GM03348 (cell line): ENCODE measurements at places on chromosomes 4 and X.

DNA sequence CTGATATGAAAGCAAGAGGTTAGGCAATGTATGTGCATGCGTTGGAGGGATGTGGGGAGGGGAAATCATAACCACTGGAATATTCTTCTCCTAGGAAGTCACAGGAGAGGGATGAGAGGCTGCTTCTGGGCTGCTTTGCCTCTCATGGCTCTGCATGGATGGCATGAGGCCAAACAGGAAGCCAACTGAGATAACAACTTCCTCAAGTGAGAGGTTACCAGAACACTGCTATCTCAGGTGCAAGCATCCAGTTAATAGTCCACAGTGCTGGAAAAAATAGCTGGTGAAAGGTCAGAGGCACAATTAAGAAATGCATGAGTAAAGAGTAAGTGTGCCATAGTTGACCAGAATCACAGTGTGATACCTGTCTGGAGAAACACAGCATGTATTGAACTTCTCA, 113.3 kb downstream of the ELOVL6 start:
- no peak for DNase-seq

DNA sequence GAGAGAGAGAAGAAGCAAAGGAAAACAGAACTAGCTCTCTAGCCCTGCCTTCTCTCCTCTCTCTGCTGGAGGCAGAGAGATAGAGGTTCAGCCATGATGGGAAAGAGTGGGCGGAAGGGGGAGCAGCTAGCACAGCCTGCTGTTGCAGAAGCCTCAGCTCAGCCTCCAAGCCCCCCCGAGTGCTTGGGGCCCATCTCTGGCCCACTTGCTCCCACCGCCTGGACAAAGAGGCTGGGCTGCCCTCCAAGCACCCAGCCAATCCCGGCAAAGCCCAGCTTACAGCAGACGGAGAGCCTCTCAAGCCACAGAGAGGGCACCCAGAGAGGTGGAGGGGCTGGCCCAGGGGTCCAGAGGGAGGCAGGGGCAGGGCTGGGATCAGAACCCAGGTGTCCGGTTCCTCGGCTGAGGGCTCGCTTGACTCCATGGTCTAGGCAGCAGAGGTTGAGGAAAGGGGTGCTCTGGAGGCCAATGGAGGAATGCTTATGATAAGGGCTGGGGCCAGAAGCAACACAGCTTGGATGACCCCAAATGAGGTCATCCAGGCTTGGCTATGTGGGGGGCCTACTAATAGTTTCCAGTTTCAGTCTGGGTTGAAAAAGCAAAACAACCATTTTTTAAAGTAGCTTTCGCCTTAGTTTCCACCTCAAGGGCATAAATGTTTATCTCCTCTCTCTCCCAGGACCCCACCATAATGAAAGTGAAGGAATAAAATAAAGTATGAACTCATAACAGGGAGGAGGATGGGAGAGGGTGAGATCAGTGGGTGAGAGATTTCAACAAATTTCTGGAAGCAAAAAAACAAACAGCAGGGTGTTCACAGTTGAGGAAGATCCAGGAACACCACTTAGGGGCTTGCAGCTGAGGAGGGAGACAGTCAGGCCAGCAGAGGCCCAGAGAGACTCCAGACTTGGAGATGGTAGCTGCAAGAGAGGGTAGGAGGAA, 24.9 kb upstream of the IQSEC2 start:
- no peak for DNase-seq

GRCh38 chr4:133189147-133189517, 40.0 kb downstream of the PCDH10 start:
- no peak for DNase-seq

- no peak for DNase-seq
Measured at GRCh38 chrX:136157187-136157586, 9.9 kb downstream of the FHL1 start.
